ENCODE measurements at places on chromosomes 12 and 14.
A peak's percentile ranks its signal among the peaks of the same experiment; 100 is the strongest.

DNA sequence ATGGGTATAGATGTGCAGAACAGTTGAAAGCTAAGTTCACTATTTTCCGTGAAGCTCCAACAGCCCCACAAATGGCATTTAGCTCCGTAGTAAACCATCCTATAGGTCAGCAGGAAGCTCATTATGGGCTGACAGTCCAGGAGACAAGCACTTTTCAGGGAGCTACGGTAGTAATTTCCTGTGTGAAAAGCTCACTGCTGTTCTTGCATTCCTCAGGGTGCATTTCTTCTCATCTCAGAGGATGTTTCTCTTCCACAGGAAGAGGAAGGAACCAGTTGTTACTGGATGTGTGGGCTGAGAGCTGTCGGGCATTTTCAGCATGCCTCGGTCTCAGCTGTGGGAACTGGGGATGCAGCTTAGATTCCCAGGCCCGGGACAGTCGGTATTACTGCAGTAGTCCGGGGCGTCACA, 72.8 kb downstream of the GALNT4 start:
- no peak for DNase-seq

DNA sequence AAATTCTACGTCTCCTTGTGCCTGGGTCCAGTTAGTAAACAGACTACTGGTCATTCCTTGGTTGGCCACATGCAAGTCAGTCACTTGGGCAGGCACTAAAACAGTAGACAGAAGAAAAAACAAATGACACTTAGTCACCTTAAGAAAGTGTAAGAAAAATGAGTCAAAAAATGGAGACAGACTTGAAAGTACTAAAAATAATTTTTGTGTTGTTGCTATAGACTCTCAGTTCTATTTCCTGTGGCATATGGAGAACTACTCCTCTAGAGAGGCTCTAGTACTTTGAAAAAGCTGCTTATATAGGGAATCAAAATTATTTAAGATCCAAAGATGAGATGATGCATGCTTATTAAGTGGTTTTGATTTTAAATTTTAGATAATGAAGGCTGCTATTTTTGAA, 56.0 kb downstream of the PTPRB start:
- no peak for DNase-seq

DNA sequence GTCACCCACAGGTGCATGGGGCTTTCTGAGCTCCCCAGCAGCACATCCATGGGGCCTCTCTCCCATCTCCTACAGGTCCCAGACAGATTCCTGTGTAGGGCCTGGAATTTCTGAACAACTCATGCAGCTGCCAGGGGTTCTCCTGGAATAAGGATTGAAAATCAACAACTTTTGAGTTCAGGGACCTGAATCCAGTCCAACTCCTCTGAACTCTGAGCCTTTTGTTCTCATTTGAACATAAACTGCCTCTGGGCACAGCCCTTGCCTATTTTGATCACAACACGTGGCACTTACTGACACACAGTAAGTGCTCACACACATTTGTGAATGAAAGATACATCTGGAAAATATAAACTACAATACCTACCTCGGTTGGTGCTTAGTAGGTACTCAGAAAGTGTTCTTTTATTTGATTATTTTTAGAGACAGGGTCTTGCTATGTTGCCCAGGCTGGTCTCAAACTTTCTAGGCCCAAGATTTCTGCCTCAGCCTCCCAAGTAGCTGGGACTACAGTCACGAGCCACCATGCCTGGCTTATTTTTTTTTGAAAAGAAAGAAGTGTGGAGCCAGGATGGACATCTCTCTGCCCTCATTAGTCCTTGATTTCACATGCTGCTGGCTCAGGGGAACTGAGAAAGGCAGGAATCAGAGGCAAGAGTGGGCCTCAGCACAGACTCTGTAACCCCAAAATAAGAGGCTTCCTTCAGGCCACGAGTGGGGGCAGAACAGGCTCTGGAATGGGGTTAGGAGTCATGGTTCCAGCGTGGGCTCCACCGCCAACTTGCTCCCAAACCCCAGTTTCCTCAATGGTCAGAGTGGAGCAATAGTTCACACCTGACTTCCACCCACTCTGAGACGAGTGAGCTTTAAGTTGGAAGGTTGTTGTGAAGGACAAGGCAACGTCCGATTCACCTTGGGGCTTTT, 27.0 kb downstream of the SYNE3 start:
- no peak for DNase-seq

DNA sequence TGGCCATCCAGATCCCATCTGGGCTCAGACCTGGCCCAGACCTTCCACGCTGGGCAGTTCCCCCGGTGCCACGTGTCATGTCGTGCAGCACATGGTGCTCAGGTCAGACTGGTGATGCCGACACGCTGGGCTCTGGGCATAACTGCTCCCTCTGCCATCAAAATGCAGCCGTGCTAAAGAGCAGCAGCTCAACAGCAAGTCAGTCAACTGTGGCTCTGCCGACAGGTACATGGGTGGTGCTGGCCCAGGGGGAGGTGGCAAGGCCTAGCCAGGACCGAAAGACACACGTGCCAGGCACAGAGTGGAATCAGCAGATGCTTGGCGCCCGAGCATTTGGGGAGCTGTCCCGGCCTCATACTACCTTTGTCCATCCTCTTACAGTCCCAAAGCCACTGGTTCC, 1.6 kb downstream of the MCRS1 start:
- DNase-seq, result no peak

DNA sequence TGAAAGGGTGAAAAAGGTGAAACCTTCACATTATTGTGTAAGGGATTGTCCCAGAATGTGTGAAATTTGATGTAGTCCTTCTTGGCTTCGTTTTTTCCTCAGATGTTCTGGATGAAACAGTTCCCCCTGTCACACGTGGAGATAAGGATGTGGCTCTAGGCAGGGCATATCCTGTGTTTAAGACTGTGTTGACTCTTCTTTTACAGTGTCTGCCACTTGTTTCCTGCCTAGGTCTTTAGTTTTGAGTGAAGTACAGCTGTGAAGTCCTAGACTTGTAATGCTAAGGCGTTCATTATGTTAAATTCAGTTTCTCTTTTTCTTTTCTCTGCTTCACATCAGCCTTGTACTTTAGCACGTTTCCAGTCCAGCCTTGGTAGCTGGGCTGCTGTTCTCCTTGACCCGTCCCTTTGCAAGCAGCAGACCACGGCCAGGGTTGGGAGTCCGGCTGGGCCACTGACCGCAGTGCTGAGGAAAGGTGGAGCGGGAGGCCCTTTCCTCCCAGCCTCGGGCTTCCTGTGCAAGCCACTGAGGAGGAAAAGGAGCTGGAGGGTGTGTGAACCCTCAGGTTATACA, 59.1 kb downstream of the RASSF3 start:
- peak; percentile 54 for DNase-seq

DNA sequence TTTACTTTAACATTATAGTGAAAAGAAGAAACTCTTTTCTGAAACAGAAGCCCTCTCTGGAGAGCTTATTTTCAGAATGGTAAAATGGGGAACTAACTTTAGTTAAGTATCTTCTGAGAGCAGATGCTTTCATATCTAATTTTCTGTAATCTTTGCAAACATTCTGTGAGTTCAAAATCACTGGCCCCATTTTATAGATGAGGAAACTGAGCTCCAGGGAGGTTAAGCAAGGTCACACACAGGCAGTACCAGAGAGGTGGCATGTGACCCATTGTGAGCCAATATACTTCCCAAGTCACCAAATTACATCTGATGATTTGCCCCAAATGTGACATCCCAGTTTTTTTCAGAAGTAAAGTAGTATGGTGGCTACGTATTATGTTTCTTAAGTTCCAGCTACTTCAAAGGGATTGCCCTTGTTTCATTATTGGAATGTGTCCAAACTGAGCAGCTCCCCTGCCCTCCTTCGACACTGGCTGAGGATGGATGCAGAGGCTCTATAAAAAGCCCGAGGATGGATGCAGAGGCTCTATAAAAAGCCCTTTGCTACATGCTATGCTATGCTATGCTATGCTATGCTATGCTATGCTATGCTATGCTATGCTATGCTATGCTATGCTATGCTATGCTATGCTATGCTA, 36.2 kb upstream of the NUDT4 start:
- DNase-seq, result no peak

GRCh38 chr14:24243336-24243836, 963 bp upstream of the TINF2 start:
- DNase-seq, result no peak

DNA sequence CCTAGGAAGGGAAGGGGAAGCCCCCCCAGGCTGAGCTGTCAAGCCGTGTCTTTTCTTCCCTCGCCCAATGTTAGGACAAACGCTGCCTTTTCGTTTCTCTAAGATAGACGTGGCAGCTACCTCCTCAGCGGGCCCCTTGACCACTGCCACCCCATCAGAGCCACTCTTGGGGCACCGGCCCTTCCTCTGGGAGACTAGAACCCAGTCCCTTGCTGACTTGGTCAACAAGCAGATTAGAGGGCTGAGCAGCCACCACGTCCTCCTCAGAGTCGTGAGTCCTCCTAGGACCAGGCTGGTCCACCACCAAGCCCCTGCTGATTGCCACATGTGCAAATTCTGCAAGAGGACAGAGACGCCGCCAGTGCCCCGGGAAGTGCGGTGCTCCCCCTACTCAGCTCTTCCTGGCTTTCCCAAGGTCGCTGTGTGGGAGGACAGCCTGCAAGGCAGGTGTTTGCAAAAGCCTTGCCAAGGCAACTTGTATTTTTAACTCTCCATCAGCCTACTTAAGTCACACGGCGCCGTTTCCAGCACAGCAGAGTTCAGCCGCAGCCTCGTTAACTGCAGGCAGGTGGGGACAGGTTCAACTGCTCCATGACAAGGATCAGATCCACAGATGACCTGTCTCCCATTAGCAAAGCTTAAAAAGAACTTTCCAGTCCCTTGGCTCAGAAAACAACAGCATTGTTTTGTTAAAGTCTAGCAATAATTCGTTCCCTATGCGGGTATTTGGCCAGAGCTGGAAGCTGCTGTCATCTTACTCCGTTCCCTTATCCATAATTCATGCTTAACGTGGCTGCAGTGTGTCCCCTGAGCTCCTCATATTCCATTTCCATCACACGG, 65.6 kb downstream of the TESC start:
- no peak for DNase-seq

DNA sequence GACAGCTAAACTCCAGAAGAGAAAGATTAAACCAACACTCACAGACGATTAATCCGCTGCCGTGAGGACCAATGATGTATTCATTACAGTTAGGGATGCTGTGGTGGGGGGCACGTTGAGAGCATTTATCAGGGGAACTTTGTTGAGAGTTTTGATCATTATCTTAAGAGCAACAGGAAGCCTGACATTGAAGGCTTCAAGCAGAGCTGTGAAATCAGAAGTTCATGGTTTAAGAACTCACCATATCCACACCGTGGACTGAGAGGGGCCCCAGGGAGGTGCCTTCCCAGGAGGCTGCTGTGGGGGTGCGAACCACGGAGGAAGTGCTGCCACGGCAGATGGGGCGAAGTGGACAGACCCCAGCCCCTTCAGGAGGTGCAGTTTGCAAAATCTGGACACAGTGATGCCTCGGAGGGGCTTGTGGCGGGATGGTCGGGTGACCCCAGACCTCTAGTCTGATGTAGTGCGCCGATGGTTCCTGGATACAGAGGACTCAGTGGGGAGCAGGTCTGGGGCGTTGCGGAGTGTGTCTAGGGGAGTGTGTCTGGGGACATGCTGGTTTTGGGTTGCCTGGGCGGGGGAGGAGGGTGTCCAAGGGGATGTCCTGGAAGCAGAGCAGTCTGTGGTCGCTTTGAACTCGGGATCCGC, 73.0 kb downstream of the DIO3 start:
- DNase-seq, result no peak

Measured in upper lobe of left lung (tissue), 6 donors.